Activated naive CD4-positive, alpha-beta T cell treated with anti-CD3 and anti-CD28 coated beads, Interleukin-2, amount 50 U/mL, for 16 hours (primary cell): ENCODE measurements at places on chromosomes 1 and 21.

DNA sequence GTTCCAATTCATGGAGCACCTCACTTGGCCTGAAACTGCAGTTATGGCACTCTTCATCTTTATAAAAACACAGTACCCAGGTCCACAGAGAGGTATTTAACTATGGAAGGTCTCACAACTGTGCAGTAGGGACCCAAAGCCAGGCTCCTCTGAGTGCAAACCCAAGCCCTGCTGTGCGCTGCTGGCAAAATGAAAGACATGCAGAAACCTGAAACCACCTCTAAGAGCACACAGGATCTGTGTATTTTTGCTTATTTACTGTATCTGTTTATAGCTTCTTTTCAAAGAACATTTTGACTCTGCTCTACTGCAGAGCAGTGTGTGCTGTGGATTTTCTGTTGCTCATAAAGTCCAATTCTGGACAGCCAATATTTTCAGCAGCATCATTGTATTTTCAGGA, 166.6 kb downstream of the DSCAM start:
- no peak for DNase-seq

DNA sequence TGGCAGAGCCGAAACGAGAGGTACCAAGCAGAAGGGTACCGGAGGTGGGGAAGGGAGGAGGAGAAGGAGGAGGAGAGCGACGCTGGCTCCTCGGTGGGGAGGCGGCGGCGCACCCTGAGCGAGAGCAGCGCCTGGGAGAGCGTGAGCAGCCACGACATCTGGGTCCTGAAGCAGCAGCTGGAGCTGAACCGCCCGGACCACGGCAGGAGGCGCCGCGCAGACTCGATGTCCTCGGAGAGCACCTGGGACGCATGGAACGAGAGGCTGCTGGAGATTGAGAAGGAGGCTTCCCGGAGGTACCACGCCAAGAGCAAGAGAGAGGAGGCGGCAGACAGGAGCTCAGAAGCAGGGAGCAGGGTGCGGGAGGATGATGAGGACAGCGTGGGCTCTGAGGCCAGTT, 32.4 kb downstream of the STYXL2 start:
- no peak for DNase-seq

- no peak for DNase-seq
These were observed 346.6 kb downstream of the RPS6KC1 start for GRCh38 chr1:213397638-213398037.

GRCh38 chr1:245520611-245521010, 365.8 kb downstream of the KIF26B start:
- no peak for DNase-seq

- peak; percentile 93 for DNase-seq
These were observed 691 bp downstream of the SFPQ start for GRCh38 chr1:35192056-35192852.

GRCh38 chr1:212944229-212944901, 6.0 kb upstream of the VASH2 start:
- no peak for DNase-seq

DNA sequence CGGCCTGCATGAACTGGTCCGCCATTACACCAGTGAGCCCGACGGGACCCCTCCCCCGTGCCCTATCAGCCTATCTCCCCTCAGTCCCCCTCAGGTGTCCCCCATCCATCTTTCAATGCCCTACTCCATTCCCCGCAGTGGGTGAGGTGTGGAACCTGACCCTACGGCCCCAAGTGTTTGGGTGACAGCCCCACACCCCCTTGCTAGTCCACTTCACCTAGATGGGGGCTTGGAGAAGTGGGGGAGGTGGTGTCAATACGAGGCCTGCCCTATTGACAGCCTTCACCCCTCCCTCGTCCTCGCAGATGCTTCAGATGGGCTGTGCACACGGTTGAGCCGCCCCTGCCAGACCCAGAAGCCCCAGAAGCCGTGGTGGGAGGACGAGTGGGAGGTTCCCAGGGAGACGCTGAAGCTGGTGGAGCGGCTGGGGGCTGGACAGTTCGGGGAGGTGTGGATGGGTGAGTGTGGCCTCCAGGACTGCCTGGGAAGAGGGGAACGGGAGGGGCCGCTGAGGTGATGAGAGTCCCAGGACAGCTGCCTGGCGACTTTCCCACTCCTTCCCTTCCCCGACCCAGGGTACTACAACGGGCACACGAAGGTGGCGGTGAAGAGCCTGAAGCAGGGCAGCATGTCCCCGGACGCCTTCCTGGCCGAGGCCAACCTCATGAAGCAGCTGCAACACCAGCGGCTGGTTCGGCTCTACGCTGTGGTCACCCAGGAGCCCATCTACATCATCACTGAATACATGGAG, 15.7 kb upstream of the HDAC1 start:
- no peak for DNase-seq

- DNase-seq, result no peak
These were observed 15.0 kb upstream of the SDC3 start for GRCh38 chr1:30923597-30923996.

DNA sequence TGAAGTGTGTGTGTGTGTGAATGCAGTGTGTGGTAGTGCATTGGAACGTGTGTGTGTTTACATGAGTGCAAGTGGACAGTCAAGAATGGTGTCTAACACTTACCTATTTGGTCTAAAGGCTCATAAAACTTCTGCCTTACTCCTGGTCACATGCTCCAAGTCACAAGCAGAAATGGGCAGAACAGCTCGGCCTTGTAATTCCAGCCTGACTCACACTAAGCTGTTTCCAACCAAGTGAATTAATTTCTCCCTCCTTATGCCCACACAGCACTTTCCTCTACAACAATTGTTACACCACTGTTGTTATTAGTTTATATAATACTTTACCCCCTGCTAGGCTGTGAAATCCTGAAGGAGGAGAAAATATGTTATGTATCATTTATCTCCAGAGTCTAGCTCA, 43.8 kb downstream of the DDR2 start:
- no peak for DNase-seq

GRCh38 chr1:180905927-180906326, 6.8 kb upstream of the KIAA1614 start:
- DNase-seq, result no peak

DNA sequence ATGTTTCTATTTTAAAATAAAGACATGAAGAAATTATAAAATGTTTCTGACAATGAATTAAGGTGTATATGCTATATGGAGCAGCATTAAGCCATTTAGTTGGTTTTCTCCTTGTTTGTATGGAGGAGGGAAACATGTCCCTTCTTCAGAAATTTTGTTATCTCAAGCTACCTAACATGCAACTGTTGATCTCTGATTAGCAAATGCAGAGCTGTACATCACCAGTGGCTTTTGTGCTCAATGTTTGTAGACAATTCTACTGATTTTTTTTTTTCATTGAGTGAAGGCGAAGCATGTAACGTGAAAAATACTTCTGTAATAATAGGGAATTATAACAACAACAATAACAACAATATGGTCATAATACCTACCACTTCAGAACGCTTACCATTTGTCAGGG, 463.7 kb downstream of the PLPP3 start:
- no peak for DNase-seq

GRCh38 chr1:38102636-38103035, 56.0 kb upstream of the POU3F1 start:
- DNase-seq, result no peak

GRCh38 chr1:86779308-86780191, 75.2 kb downstream of the SH3GLB1 start:
- DNase-seq, result no peak
